Fibroblast of skin of abdomen (primary cell): ENCODE measurements at places on chromosomes 11 and 22.

DNA sequence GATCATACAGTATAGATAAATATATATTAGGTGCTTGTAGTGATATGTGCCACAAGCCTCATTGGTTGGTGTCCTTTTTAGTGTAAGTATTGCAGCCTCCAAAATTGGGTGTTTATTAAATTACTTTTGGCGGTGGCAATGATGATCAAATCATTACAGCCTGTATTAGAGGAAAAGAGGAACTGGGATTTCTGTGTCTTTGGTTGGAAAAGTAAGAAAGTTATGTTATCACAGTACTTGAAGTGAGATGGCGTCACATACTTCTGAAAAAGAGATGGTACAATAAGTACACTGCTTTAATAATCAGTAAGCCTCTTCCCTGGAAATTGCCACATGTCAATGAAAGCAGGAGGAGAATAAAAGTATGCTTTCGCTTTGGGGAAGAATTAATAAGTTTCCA lies 523 bp upstream of the MPZL3 start:
- DNase-seq, result no peak

GRCh38 chr11:45237711-45238315 lies 48.3 kb downstream of the SYT13 start:
- DNase-seq, result no peak

GRCh38 chr22:36797374-36797773 lies 19.5 kb downstream of the PVALB start:
- DNase-seq, result no peak

DNA sequence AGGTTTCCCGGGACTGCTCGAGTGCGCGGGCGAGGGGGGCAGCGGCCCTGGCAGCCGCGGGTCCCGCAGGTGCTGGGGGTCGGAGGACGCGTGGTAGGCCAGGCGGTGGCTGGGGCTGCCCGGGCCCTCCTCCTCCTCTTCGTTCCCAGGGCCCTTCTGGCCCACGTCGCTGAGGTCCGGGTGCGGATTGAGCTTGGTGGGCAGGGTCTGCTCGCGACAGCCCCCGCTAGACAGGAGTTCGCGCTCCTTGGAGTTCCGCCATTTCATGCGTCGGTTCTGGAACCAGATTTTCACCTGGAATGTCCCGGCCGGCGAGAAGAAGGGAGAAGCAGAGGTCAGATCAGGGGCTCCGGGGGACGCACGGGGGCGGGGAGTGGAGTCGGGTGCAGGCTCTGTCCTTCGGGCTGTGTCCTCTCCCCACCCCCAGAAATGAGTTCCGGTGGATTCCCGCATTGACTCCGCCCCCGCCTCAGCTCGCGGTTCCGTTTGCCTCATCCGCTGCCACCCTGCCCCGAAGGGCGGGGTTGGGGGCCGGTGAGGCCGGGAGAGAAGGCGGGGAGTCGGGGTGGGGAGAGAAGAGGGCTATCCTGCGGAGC lies 3.9 kb downstream of the DBX1 start:
- no peak for DNase-seq

GRCh38 chr22:48857202-48857805 lies 970.4 kb downstream of the BRD1 start:
- no peak for DNase-seq

DNA sequence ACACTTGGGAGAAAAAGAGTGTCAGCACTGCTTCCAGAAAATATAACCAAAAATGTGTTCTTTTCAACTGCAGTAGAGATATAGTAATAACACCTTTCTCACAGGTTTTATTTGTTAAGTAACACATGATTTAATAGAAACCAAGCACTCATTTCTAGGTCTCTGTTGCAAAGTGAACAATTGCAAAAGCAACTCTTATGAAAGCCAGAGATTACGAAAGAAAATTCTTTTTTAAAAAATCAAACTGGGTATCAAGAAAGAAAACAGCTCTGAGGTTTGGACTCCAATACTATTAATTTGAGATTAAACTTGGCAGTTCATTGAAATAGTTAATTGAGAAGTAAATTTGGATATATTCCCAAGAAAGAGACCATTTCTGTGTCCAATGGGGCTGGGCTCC lies 9.8 kb upstream of the XKR3 start:
- no peak for DNase-seq

DNA sequence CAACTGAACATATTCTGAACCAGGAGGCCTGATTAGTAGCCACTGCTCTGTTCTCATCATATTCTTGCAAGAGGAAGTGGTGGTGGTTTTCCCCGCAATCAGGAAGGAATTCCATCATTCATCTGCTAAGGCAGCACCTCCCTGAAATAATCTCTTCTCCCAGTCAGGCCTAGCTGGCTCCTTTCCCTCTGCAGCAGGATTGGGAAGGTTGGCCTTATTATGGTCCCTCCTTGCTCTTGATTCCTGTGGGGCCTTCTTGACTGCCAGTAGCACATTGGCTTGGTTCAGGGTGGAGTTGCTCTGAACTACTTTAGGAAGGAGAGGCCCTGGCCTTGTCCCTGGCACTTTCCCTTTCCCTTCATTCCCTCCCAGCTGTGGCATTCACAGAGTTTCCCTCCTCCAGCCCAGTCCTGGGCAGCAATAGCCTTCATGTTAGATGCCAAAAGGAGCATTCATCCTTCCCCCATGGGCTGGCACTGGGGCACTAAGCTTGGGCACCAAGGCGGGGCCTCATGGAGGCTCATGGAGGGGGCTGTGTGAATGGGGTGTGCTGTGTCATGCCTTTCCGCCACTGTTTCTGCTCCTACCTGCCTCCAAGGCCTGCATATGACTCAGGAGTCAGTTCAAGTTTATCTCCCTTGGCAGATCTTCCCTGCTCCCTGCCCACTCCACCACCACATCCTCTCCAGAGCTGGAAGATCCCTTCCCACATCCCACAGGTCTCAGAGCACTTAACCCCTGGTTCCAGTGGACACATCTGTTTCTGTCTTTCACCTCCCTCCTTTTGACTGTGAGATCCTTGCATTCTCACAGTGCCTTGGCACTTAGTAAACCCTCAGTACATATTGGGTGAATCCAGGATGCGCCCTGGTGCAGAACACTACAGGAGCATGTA lies 27.6 kb upstream of the CD44 start:
- DNase-seq, result peak; percentile 93

DNA sequence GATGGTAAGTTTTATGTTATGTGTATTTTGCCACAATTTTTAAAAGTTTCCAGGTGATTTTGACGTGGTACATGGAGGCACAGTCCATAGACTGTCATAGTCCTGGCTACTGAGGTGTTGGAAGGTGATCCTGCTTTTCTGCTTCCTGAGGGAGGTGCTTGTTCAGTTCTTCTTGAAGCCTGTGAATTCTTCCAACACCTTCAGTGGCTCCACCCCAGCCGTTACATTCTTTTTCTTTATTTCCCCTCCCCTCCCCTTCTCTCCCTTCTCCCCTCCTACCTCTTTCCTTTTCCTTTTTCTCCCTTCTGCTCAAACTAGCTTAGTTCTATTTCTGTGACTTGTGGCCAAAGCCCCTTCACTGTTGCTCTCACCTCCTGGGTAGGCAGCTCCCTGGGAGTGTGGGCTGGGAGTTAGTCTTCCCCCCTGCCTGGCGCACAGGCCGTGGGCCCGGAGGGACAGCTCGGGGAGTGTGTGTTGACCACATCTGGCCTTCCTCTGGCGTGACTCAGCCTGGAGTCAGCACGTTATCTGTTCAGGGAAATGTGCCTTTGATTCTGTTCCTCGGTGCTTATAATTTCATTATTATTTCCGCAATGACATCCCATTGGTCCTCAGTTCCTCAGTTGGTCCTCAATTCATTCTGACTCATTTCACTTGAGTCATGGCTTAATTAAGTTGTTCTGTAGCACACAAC lies 566.2 kb downstream of the TBC1D22A start:
- DNase-seq, result peak; percentile 94

DNA sequence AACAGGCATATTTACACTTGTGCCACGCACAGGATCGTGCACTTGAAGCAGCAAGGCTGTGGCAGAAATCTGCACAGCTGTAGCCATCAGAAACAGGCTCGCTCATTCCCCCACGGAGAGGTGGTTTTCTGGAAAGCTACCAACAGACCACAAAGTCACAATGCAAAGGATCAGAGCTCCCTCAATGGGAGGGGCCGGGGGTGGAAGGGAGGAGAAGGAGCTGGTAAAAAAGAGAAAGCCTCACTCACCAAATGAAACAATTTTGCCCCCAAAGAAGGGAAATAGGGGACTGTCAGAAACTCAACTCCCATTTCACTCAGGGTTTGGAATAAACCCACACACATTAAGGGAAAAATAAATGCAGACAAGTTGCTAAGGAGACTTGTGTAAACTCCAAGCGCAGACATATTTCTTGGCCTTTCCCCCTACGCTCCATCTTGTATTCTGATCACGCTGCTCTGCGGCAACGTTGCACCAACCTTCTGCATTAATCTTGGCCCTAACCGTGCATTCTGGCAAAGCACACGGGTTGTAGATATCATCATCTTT lies 43.2 kb upstream of the BLID start:
- peak; percentile 84 for DNase-seq

DNA sequence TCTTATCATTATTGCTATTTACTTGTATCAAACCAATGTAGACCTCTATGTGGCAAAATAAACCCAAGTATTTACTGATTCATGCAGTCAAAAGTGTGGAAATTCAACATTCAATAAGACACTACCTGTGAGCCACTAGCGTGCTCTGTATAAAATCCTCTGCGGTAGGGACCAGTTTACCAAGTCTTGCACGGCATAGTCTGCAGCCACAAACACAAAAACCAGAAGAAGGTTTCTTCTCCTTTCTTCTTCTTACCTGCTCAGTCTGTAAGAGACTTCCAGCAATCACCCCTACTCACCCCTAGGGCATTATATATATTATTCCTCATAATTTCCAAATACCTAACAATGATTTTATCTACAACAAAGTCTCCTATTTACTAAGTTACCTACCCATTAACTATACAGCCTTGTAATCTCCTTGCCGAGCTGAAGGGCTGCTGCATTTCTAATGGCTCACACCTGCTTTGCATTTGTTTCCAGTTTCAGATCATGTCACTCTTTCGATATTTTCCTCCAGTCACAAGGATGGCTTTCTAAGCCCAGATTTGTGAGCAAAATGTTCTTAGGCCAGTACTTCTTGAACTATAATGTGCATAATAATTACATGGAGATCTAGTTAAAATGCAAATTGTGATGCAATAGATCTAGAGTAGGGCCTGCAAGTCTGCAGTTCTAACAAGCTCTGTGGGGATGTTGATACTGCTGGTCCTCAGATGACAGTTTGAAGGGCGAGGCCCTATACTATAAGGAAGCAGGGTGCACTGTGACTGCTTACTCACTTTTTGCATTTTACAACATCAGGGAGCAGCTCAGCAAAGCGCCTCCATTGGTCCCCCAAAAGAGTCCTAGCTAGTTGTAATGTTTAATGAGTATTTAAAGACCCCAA lies 191.9 kb upstream of the DDI1 start:
- DNase-seq, result no peak

DNA sequence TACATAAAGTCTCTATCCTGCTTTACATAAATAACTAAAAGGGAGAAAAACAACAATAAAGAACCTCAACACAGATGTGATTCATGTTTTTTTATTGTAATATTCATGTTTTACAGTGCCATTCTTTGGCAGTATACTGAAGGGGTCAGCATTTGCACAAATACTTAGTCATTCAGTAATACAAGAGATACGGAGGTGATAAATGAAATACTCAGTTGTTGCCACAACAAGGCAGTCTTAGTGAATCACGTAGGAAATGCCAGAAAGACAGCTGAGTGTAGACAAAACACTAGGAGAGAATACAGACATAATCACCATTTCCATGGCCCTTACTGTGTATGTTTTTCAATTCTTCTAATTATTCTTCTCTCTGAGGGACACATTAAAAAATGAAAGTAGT lies 910.4 kb downstream of the METTL15 start:
- DNase-seq, result peak; percentile 74

DNA sequence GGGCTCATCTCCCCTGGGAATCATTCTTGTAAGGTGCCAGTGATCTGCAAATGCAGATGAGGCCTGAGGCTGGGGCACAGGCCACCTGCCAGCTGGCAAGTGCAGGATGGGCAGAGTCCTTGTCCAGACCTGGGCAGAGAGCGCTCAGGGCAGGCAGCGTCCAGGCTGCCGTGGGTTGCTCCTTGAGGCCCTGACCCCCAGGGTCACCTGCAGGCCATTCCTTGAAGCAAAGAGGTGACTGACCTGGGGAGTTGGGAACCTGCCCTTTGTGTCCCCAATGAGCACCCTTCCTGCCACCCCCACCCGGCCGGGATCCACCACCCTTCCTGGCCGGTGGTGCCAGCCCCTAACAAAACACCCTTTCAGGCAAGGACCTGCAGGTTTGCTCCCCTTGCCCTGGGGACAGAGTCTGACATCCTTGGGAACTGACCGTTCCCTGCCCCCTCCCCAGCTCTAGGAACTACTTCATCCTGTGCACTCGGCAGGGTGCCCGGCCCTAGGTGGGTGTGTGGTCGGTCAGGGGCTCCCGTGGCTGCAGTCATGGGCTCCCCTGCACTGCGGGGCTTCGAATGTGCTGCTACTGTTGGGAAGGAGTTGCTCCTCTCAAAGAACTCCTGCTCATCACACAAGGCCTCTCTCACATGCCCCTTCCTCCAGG lies 28.3 kb downstream of the DUSP8 start:
- no peak for DNase-seq

DNA sequence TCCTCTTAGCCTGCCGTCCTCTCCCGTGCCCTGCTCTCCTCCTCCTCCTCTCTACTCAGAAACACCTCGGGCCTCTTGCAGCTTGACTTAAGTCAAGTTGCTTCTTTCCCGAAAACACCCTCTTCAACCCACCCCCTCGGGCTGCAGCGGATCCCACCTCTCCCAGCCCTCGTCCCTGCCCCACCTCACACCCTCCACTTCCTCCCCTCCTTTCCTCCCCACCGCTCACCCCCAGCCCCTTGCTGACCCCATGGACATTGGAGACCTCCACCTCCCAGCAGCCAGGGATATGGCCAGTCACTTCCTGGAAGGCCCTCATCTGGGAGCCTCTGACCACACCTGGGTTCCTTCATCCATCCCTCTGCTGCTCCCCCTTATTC lies 8.5 kb upstream of the CYTH4 start:
- no peak for DNase-seq

- DNase-seq, result no peak
These were observed at the start of gene TYR for GRCh38 chr11:89177691-89178231. TSS of gene TYR (plus strand) at chr11:89177875. CDS start at chr11:89177954, 79 bp downstream.

DNA sequence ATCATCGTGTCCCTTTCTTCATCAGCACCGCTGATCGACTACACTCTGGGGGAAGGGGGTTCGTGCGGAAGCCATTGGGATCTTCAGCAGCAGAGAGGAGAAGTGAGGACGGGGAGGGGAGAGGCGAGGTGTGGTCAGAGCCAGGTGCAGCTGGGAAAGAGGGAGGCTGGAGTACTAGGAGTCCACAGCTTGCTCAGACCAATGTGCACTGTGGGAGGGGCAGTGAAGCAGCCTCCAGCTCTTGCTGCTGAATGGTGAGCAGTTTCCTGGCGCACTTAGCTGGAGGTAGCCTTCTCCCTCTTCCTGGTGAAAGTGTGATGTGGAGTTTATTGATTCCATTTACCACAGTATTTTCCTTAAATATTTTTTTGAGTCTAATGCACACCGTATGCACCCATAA lies 99.0 kb upstream of the NECTIN1 start:
- DNase-seq, result no peak
